ENCODE measurements at places on chromosomes 4 and X.

GRCh38 chr4:139015269-139015947 is at the start of gene NOCT:
NOCT (plus strand) TSS chr4:139015781; CDS start chr4:139015982, 201 bp downstream.
- peak; percentile 93 for DNase-seq

- no peak for DNase-seq
These were observed 1662.8 kb upstream of the ADGRL3 start for GRCh38 chr4:59537246-59537886.

DNA sequence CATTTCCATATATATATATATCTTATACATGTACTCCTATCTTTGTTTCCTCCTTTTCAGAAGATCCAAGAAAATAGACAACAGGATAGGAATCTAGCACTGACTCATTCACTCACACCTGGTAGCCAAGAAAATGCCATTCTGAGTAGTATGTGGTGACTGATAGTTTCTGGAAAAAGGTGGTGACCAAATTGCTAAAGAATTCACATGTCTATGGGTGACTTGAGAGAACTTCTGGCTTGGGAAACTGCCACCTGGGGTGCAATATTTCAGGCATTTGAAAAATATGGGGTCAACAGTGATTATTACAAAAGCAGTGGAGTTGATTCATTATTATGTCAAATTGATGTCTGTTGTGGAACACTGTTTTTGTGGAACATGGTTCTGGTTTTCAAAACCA is 605.1 kb downstream of the PCDH18 start:
- DNase-seq: no peak

DNA sequence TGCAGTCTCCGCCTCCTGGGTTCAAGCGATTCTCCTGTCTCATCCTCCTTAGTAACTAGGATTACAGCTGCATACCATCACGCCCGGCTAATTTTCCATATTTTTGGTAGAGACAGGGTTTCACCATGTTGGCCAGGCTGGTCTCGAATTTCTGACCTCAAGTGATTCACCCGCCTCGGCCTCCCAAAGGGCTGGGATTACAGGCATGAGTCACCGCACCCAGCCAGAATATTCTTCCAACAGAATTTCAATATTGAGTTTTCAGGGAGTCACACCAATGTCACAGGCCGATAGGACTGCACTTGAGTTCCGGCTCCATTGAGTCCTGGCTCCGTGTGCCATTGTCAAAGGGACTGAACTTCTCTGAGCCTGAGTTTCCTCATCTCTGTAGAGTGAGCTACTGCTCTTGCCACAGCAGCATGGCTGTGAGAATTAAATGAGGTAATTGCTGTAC is 82.9 kb downstream of the CLCN4 start:
- no peak for DNase-seq
